SK-N-DZ (cell line): ENCODE measurements at places on chromosomes 6 and 20.

DNA sequence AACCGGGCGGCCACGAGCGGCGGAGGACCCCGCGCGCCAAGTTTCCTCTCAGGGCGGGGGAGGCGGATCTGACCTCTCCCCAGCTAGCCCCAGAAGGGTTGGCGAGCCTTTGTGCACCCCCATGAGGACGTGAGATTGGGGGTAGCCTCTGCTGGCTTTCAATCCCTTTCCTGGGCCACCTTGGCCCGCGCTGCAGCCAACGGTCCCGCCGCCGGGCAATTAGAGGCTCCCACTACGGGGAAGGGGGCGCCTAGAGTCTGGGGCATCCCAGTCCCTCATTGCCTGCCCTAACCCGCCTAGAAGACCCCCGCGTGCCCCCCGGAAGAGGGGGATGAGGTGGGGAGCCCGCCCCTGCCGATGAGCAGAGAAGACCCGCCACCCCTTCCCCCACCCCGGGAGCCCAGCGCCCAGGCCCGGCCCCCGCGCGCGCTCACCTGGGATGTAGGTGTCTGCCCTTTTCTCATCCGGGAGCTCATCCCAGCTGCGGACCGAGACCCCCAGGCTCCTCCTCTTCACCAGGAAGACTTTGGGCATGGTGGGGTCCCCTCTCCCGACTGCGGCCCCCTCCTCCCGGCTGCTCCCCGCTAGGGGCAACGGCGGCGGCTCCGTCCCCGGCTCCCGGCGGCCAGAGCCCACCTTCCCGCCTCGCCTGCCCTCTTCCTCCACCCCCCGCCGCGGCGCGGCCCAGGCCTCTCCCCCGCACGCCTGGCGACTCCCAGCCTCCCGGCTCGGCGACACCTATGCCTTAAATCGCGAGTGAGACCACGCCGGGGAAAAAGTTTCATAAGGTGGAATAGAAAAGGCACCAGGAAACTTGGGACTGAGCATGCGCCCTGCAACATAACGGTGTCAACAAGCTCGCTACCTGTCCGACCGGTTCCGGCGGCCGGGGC lies at the start of gene OVOL2:
Gene OVOL2 (minus strand): TSS at position 816 of the 893 bp plus-strand sequence. CDS start 282 bp downstream, at position 534.
- DNase-seq: no peak

GRCh38 chr6:2848851-2849250 lies 7.2 kb upstream of the SERPINB1 start:
- no peak for DNase-seq

GRCh38 chr6:39686976-39687375 lies 38.2 kb downstream of the KIF6 start:
- DNase-seq: no peak

DNA sequence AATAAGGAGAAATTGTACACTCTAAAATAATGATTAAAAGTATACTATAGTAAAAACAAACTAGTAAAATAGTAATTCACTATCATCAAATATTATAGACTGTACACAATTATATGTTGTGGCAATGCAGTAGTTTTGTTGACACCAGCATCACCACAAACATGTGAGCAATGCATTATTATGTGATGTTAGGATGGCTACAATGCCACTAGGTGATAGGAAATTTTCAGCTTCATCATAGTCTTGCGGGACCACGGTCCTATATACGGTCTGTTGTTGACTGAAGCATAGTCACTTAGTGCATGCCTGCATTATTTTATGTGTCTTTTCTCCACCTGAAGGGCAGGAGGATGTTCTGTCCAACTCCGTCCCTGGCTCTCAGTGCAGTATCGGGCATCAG lies 104.8 kb upstream of the NEDD9 start:
- DNase-seq: no peak

DNA sequence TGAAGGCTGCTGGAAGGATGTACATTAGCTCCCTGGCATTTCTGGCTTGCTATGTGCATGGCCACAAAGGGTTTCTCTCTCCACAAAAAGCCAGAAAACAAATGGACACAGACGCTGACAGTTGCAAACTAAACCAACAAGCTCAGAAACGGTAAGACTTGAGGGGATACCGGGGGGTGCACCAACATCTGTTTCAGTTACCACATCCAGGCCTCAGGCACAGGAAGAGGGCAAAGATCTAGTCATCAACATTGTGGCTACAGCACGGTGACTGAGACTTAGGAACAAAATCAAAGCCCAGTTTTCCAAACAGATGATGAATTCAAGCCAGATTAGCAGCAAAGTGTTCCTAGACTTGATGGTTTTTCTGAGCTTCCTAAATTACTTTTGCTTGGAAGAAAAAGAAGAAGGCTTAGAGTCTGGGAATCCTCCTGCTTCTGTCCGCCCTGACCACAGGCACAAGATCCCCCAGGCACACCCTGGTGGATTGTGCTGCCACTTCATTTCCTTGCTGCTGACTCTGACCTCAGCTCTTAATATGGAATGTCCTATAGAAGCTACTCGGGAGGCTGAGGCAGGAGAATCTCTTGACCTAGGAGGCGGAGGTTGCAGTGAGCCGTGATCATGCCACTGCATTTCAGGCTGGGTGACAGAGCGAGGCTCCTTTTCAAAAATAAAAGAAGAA lies 54.2 kb upstream of the ADGRF1 start:
- DNase-seq: no peak

DNA sequence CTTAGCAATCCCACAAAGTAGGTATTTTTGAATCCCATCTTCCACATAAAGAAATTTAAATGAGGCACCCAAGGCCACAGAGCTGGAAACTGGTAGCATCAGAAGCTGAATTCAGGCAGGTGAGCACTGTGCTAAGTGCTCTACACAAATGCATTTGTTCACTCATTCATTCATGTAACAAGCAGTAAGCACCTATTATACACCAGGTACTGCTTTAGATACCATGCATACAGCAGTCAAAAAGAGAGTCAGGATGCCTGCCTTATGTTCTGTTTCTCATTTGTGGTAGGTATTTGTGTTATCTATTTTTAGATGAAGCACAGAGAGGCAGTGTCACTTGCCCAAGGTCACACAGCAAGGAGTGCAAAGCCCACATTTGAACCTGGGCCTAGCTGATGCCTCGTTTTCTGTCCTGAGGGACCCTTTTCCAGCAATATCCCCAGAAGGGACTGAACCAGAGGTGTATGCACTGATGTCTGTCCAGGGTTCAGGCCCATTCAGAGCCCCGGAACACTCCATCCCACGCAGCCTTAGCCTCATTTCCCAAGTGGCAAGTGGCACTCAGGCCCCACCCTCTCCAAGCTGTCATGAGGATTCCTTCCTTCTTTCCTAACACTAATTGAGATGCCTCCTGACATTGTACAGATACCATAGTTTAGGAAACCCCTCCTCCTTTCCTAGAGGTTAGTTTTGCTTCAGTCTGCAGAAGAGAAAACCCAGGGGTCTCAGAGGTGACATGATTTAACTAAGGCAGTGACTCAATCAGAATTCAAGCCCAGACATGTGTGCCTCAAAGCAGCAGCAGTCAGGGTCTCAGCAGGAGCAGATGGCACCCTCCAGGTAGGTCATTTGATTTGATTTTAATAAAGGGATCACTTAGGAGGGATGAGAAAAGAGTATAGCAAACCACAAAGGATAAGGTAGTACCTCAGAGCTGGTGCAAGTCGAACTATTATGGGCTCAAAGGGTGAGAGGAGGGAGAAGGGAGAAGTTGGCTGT lies 61.2 kb upstream of the SIRPA start:
- DNase-seq: peak; percentile 56
